Iris pigment epithelial cell (primary cell): ENCODE measurements at places on chromosomes 5 and 9.
A peak's percentile ranks its signal among the peaks of the same experiment; 100 is the strongest.

GRCh38 chr9:99868845-99869244 is 37.6 kb upstream of the STX17 start:
- peak; percentile 16 for DNase-seq

DNA sequence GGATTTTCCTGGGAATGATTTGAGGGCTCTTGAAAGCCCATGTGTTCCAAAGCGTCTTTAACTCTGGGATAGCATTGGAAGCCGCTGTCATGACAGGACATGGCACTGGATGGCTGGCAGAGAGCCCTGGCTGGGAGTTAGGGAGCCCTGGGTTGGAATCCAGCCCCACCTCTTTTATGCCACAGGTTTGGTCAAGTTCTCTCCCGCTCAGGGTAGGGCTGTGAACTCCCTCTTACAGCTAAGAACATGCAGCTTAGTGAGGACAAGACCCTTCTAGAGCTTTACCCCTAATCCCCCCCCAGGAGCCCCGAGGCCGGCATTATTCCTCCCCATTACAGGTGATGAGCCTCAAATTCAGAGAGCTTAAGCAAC is 37.2 kb downstream of the OLFML2A start:
- no peak for DNase-seq

GRCh38 chr5:149257889-149258705 is 13.6 kb upstream of the AFAP1L1 start:
- peak; percentile 70 for DNase-seq

GRCh38 chr5:60161340-60161934 is 267.9 kb upstream of the PDE4D start:
- DNase-seq = peak; percentile 59

DNA sequence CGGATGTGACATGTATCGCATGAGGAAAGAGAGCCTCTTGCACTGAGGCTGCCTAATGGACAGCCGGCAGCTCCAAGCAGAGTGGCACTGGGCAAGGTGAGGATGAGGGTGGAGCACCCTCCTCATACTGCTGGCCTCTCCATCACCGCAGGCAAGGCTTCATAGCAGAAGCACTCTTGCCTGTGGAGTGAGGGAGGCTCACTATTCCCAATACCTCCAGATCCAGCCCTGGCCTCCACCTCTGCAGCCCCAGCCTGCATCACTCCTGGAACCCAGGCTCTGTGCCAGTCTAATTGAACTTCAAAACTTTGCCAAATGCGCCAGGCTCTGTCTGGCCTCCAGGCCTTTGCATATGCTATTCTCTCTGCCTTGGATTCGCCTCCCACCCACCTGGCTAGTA is 29.7 kb upstream of the ARAP3 start:
- DNase-seq = no peak

DNA sequence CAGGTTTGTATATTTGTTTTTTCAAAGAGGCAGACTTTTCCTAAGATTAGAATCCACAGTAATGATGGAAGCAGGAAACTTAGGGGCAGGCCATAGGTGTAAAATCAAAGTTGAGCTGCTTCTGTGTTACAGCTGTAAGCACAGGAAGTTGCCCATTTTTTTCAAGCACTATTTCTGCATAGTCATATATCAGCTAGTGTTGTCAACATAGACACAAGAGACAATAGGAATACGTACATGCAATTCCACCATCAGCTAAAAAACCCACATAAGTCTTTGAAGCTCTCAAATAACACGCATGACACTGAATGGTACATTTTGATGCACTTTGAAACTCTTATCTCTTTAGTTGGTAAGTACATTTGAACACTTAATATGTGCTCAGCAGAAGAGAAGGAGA is 20.2 kb upstream of the SMIM15 start:
- DNase-seq = peak; percentile 28
